ENCODE measurements at places on chromosomes 2 and 18.

DNA sequence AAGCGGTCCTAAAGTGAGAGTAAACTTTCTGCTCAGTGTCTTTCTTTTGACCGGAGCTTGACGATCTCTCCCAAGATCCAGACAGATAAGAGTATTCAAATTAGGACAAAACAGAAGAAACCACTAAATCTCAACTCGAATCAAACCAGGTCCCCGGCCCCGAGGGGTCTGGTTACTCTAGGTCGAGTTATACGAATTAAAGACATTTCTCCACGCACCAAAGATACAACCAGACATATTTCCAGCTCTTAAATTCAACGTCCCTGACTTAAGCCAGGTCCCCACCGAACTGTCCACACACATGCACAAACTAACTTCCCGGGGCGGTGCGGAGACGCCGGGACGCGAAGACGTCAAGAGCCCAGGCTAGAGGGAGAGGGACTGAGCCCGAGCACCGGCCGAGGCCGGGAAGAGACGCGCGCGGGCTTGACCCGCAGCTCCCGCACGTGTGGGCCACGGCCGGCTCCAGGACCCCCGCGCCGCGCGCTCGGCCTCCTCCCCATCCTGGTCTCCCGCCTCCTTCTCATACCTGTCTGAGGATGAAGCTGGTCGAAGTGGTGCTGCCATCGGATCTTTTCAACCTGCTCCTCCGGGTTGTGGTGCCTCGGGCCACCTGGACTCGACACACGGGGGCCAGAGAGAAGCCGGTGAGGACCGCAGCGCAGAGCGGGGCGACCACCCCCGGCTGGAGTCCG lies 896 bp downstream of the CACNB4 start:
- DNase-seq, result no peak

GRCh38 chr2:168632709-168633121 lies 169.7 kb upstream of the NOSTRIN start:
- DNase-seq, result peak; percentile 8

DNA sequence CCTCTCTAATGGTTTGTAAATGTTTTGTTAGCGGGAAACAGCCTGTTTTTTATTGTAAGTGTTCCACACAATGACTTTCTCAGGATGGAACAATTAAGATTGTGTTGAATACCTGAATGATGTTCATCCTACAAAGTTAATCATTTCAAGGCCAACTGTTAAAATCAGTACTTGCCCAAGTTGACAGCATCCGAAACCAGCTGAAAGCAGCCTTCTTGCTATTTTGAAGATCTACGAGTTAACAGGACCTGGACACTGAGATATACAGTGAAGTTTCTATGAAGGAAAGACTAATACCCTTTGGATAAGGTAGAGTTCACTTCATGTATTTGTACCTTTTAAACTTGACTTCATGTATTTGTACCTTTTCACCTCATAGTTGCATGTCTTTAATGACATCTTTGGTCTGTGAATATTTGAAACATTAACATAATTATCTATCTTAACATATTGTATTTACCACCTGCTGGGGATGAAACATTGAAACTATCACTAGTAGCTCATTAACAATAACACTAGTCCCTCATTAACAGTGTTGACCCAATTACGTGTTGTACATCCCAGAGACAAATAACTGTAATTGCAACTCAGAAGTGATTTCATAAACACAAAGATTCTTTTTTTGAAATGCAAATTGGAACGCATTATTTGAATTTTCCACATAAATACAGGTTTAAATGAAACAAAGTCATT lies 556.0 kb upstream of the MEX3C start:
- DNase-seq, result no peak

GRCh38 chr2:68620772-68621171 lies 22.6 kb upstream of the PROKR1 start:
- DNase-seq, result no peak

DNA sequence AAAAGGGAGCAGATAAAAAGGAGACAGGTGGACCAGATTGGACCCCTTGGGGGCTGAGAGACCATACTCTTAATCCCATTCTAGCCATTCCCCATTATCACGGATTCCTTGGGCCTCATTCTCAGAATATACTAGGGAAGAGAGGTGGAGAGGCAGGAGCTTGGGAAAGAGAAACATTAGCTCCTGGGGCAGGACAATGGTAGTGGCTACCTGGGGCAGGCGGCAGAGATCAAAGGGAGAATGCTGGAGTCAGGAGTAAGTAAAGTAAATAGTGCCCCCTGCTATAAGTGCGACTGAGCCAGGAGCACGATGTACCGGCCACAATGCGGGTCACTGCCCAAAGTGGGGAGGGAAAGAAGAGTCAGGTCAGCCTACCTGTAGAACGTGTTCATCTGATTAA lies 20.4 kb upstream of the IHH start:
- no peak for DNase-seq

- DNase-seq, result no peak
Observed at GRCh38 chr18:60247103-60247502, 125.5 kb downstream of the MC4R start.

GRCh38 chr2:37414470-37414949 lies 70.1 kb downstream of the QPCT start:
- peak; percentile 43 for DNase-seq
